ENCODE measurements at places on chromosomes 5 and 9.

DNA sequence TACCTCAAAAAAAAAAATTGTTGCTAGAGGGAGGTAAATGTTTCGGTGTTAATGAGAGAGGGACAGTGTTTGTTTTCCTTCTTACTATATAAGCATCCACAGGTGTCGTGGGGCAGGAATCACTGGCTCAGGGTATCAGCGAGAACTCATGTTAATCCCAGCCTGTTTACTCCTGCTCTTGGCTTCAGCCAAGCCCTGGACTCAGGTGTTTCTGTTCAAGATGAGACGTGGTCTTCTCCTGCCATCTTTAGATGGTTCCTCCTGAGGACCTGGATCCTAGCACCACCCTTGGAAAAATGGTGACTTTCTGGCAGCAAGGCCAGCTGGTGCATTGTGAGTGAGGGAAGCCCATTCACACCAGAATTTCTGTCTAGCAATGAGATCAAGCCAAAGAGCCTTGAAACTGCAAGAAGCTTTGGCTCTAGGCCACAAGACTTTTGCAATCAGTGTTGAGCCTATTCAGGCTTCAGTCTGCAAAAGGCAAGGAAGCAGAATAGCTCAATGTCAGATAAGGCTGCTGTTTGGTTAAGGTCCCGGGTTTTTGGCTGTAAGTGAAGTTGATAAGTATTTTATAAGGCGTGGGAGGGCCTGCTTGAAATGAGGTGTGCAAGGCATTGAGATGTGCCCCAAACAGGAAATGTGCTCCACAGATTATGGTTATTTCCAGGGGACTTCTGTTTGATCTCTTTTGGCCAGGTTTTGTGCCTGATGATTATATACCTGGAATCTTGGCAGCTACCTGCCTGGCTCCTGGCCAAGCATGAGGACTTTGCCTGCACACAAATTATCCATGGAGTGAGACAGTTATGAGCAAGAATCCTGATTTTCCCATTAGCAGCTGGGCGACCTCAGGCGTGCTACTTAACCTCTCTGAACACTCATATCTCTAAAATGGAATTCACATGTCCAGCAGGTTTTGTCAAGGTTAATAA lies 99.8 kb downstream of the TENT4A start:
- no peak for DNase-seq

GRCh38 chr5:178872302-178872701 lies 12.5 kb downstream of the ZNF354B start:
- DNase-seq: no peak

DNA sequence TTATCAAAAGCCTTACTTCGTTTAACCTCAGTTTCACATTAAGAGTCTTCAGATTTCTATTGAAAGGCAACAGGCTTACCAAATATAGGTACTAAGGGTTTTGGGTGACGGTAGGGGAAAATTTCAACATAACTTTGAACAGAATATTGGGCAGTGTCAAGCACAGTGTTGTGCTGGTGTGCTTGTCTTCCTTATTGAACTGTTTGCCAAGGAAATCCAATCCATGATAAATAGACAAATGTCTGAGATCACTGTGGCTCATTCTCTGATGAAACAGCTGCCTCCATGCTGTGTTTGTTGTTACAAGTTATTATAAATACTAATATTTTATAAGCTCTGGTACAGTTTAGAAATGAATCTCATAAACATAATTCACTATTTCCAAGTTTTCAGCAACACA lies 730.1 kb downstream of the NR2F1-AS1 start:
- no peak for DNase-seq

- no peak for DNase-seq
Observed at GRCh38 chr9:8963885-8964284, 1164.3 kb upstream of the DMAC1 start.

GRCh38 chr9:6132650-6133049 lies 83.0 kb upstream of the IL33 start:
- no peak for DNase-seq

DNA sequence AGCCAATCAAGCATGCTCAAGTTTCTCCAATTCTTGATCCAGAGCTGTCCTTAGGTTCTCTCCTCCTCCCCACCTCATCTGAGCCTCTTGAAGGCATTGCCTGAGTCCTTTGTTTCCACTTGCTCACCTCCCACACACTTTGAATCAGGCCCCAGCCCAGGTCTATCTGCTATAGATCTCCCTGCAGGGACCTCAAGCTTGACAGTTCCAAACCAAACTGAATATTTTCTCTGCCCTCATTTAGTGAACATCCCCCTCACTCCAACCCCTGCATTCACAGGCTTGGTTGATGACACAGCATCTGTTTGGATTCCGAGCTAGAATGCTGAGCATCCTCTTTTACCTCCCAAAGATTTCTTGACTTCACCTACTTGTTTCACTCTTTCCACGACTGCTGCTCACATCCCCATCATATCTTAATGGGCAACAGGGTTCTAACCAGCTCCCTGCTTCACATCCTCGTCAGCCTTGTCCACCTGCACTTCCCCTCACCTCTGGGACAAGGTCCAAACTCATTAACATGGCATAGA lies 474.5 kb downstream of the ZSWIM6 start:
- DNase-seq: no peak

- no peak for DNase-seq
Observed at GRCh38 chr5:122951658-122952057, 84.9 kb downstream of the PPIC start.

DNA sequence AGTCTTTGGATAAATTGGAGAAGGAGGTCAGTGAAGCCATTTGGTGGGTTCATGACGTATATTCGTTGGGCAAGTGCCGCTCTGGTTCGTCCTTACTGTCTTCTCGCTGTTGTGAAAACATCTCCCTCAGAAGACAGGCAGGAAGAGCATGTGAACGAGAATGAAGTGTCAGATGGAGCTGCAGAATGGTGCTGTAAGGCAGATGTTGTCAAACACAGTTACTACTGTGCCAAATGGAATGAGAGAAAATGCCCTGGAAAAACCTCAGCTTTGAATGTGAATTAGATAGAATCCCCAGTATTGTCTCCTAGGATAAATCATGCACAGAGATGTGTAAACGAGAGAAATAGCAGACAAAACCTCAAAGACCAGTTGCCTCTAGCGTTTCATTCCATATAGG lies 121.5 kb downstream of the CAMK4 start:
- DNase-seq: no peak

DNA sequence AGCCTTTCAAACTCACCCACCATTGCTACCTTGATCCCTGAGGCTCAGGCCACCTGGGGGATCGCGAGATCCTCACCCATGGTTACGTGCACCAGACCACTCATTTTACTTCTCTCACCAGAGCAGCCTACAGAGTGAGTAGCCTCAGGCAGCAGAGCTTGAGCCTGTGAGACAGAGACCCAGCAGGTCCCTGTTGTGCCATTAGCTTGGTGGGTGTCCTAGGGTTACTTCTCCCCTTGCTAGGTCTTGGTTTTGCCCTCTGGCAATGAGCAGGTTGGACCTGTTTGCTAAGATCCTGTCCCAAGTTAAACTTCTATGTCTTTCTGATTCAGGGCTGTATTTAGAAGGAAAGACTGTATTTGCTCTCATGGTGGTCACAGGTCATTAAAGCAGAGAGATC lies 21.8 kb downstream of the WHRN start:
- DNase-seq: no peak

DNA sequence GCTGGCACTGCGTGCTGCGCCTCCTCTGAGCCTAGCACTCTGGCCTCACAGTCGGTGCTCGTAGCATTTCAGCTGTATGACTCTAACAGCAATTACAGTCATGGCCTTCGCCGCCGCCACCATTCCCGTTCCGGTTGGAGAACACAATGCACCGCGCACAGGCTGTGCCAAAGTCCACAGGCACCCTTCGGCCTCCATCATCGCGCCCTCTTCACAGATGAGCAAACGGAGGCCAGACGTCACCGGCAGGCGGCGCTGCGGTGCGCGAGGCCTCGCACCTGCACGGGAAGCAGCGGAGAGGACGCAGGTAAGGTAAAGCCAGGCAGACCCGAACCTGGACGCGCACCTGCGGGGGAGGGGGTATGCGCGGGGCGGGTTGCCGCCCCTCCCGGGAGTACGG lies 128.9 kb downstream of the BARX1 start:
- DNase-seq: no peak

- DNase-seq: no peak
Observed at GRCh38 chr9:27722866-27723265, 149.6 kb upstream of the C9orf72 start.

DNA sequence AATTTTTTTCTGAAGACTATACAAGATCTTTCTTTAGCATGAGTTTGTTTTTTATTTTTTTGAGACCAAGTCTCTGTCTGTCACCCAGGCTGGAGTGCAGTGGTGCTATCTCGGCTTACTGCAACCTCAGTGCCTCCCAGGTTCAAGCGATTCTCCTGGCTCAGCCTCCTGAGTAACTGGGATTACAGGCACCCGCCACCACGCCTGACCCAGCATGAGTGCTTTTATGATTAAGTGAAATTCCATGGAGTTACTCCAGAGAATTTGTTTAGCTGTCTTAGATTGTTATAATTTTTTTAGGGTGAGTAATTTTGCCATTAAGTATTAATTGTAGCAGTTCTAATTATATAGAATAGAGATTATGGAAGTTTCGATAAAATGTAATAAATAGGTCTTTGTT lies 14.3 kb downstream of the YTHDC2 start:
- no peak for DNase-seq

DNA sequence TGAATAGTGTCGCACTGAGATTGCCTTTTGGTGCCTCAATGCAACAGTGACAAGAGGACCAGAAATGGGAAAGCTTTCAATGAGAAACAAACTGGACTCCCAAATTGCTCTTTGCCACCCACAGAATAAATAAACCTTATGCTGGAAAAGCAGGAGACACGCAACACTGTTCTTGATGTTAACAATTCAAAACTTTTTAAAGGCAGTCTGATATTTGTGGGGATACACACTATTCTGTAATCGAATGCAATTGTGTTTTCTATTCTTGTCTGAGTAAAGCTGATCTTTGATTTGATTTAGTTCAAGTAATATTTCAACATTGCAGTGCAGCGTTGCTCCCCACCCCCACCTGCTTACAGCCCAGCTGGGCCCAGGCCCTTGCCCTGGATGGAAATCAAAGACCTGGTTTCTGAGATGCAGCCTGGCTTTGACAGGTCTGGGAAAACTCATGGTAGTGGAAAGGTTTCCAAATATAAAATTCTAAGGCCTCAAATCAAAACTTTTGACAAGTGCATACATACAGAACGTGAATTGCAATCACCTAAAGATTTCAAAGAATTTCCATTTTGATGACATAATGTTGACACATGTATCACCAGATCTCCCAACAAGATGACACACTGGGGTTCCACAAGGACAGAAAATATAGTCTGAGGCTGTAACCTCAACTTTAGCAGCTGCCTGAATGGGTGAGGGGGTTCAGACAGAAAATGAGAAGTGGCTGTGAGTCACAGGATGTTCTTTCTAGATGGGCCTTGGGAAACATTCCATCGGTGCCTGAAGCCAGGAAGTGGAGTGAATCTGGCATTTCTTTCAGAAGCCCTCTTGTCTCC lies 55.1 kb downstream of the ABCA1 start:
- DNase-seq: peak; percentile 77

Data from HTR-8/SVneo (cell line).